ENCODE measurements at places on chromosomes 12 and 14. TPM values are rescaled to one million over a fixed set of nuclear protein-coding genes. Genes with fewer than 3 reads are reported as not detected.

SSPN gene
- total RNA-seq = 17.8 TPM

PAX9 gene
- 0.19 TPM for total RNA-seq

UBR7 gene
- total RNA-seq = 23.6 TPM

CNTN1 gene
- total RNA-seq = 9.9 TPM

CCDC38 gene
- total RNA-seq = 0.31 TPM

KDM5A gene
- total RNA-seq = 76.6 TPM

EPYC gene
- not detected for total RNA-seq

CLIP1 gene
- total RNA-seq = 85.3 TPM

GRCh38 chr14:61614693-61615092, 80.6 kb upstream of the HIF1A start:
- no peak for DNase-seq

DNA sequence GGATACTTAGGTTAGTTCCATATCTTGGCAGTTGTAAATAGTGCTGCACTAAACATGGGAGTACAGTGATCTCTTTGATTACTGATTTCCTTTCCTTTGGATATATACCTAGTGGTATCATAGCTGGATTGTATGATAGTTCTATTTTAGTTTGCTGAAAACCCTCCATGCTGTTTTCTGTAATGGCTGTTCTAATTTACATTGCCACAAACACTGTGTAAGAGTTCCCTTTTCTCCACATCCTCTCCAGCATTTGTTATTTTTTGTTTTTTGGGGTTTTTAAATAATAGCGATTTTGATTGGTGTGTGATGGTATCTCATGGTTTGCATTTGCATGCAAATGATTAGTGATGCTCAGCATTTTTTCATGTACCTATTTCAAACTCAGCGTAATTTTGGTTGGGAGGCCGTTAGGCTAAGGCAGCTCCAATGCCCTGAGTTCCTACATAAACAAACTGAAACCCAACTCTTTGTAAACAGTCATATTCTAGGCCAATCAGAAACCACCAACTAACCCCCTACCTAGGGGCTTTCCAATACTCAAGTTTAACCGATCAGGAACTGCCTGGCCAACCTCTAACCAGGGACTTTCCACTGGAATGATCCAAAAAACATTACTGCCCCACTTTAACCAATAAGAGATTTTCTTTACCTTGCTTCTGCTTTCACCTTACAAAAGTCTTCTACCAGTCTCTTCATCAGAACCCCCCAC, 171.6 kb downstream of the FBXL14 start:
- no peak for DNase-seq

DNA sequence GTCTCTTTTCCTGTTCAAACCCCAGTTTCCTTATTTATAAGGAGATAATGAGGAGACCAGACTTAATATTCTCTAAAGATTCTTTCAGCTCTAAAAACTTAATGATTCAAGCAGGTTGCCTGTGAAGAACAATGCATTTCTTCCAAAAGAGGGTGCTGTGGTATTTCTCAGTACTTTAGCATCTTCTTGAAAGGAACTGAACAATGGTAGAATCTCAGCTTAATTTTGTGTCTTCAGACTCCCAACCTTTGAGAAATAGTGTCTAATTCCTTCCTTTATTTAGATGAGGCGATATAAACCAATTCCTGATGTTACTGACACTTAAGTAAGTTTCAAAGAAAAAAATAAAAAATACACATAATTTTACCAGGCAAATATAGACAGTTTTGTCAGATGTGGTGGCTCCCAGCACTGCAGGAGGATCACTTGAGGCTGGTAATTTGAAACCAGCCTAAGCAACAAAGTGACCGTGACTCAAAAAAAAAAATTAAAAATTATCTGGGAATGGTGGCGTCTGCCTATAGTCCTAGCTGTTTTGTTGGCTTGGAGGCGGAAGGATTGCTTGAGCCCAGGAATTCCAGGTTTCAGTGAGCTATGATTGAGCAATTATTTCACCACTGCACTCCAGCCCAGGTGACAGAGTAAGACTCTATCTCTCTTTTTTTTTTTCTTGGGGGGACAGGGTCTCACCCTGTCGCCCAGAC, 76.9 kb upstream of the PSMA6 start:
- DNase-seq = peak; percentile 81

DNA sequence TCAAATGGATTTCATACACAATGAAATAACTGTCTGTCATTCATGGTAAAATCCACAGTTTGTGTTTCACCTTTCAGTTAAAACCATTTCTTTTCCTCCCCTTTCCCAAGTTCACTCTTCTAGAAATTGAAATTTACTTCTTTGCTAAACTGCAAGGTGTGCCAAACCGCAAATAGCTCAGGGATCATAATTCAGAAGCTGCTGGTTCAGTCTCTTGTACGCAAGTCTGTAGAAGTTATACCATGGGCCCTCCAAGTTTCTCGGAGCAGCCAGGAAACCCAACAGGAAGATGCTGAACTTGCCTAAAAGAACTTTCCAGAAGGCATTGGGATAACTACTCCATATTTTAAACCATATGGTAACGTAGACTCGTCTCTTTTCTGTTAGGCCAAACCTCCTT, 268.9 kb downstream of the FLRT2 start:
- DNase-seq = no peak

- peak; percentile 84 for DNase-seq
These were observed 7.0 kb upstream of the UBC start for GRCh38 chr12:124921200-124922031.

DNA sequence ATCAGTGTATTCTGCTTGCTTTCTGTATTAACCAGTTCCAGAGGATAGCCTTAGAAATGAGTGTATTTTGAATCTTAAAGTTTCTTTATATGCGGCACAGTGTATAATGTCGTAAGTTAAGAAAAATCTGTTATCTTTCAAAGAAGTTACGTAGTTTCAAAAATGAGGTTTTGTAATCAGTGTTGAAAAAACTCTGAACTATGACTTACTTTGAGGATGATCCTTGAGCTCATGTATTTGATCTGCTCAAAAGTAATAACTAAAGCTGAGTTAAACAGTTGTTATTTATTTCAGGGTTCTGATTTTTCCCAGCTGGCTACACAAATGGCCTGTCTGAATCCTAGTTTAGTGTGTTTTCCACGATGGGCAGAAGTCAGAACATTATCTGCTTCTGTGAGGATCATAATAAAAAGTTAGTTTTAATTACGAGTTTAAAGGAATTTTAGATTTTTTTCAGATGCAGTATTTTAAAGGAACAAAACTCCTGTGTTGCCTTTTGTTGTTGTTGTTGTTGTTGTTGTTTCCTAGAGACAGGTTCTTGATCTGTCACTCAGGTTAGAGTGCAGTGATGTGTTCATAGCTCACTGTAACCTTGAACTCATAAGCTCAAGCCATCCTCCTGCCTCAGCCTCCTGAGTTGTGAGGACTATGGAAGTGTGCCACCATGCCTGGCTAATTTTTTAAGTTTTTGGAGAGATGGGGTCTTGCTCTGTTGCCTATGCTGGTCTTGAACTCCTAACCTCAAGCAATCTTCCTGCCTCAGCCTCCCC, 52.9 kb downstream of the GPATCH2L start:
- no peak for DNase-seq

- DNase-seq = no peak
These were observed 5.6 kb upstream of the MYL6B start for GRCh38 chr12:56146492-56147460.

- DNase-seq = no peak
These were observed 7.0 kb upstream of the INSM2 start for GRCh38 chr14:35526962-35527361.

GRCh38 chr14:60085693-60086092, 6.0 kb upstream of the PCNX4 start:
- no peak for DNase-seq

GRCh38 chr12:91326058-91327027, 143.7 kb upstream of the DCN start:
- DNase-seq = peak; percentile 80

DNA sequence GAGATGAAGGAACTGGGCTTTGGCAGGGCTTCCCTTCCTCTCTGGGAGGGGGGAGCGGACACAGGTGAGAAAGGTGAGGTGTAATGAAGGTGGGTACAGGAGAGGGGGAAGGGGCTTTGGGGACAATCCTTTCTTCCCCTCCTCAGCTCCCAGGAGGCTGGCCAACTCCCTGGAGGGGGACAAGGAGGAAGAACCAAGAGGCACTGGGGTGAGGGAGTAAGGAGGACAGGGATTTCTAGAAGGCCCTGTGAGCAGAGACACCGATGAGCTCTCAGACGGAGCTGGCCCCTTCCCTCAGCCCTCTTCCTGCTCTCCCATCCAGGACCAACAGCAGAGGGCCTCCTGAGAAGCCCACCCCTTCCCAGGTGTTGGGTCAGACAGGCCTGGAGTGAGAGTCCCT, 53.4 kb downstream of the PLEKHG3 start:
- DNase-seq = peak; percentile 46

DNA sequence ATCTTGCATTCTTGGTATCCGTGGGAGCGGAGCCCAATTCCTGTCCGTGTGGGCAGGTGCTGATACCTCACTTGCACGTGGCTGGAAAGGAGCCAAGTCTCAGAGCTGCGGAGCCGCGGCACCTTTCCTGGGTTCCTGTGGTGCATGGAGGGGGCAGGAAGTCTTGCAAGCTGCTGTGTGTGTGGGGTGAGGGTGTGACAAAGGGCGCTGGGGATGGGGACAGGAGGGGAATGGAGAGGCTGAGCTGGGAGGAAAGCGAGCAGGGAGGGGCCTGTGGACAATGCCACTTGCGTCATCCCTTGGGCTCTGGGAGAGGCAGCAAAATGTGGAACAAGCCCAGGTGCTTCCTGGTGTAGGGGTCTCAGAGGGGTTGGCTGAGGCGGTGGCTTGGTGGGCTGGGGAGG, 86.7 kb downstream of the CALM1 start:
- peak; percentile 40 for DNase-seq

DNA sequence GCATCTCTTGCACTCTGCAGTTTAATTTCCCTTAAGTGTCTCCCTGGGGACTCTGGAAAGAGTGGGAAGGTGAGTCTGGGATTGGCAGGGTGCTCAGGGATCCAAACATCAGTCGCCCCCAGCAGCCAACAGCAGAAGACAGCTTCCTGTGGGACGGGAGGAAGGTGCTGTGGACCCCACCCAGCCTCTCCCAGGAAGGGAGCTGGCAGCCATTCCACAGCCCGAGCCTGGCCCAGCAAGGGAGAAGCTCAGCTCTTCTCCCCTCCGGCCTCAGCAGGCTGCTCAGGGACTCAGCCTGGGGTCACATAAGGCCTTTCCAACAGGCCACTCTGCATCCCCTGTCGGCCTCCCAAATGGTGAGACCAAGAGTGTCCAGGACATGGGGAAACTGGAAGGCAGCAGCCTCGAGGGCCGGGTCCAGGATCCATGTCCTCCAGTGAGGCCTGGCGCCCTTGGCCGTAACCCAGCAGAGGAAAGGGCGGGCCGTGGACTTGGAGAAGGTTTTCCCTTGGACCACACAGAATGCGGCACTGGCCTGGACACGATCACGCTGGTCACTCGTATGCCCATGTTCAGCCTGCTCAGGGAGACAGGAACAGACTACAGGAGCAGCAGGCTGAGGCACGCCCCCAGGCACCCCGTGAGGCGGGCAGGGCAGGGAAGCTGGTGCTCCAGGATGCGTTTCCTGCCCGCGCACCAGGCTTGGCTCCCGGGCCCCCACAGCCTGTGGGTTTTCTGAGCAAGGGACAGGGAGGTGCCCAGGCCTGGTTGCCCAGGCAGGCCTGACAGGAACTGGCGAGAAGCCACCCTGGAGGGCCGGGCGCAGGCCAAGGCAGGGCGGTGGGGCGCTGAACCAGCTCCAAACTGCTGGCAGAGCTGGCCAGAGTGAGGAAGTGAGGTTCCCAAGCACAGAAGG, 3.5 kb downstream of the XRCC3 start:
- DNase-seq = no peak

- no peak for DNase-seq
These were observed 39.6 kb downstream of the PRKCH start for GRCh38 chr14:61360796-61361525.

DNA sequence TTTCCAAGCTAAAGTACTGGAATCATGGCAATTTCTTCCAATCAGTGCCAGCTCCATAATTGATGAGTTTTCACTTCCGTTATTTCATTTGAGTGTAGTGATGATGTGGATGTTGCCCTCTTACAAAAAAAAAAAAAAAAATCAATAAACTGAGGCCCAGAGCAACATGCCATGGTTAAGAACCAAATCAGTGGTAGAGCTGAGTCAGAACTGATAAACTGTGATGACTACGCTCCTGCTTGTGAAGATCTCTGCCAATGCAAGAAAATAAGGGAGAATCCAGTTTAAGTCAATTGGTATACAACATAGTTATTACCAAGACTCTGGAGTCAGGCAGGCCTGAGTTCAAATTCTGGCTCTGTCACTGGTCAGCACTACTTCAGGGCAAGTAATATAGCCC, 102.7 kb downstream of the GPR135 start:
- DNase-seq = no peak

- no peak for DNase-seq
These were observed 104.3 kb upstream of the TMCC3 start for GRCh38 chr12:94754653-94755052.

DNA sequence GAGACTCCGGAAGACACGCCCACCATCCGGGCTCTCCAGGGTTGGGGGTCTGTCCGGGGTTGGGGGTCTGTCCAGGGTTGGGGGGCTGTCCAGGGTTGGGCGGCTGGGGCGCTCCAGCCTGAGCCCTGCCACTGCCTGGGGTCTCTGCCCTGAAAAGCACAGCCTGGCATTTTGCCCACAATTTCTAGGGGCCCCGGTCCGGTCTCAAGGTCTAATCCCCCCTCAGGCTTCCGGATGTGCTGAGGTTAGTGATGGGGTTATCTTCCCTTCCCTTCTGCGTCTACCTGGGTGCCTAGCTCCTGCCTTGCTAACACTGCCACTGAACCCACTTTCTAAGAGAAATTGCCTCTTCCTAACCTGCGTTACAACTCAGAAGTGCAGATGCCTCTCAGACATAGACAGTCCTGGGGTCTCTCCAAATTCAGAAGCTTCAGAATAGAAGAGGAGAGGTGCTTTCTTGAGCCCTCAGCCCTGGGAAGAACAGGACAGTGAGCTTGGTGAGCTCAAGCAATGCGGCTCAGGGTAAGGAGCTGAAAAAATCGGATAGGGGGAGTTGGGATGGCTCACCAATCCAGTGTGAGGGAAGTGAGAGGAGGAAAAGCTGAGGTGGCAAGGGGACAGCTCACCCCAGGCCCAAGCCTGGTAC, 5.7 kb downstream of the LHX5 start:
- no peak for DNase-seq

GRCh38 chr14:75232597-75232996, 46.0 kb upstream of the FOS start:
- no peak for DNase-seq

DNA sequence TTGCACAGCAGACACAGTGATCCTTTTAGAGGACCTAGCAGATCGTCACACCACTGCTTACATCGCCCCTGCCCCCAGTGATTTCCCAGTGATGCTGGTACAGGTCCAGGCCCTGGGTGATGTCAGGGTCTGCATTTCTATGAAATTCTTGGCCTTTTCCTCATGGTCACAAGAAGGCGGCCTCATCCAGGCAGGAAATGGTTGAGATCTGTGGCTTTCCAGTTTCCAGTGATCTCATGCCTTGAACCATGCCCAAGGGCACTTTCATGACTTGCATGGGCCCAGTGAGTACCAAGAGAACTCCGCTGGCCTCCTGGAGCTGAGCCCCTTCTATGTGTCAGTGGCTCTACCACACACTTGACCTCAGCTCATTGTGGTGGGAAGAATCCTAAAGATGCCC, 41.9 kb upstream of the BDKRB2 start:
- DNase-seq = no peak

- DNase-seq = no peak
These were observed 50.7 kb downstream of the JAG2 start for GRCh38 chr14:105117710-105118385.

Measured in kidney (tissue), 22 donors.